ENCODE measurements at places on chromosomes 1 and 21. TPM values are rescaled to one million over a fixed set of nuclear protein-coding genes. Genes with fewer than 3 reads are reported as not detected.
A peak's percentile ranks its signal among the peaks of the same experiment; 100 is the strongest.

GRCh38 chr1:210369425-210369824, 40.7 kb downstream of the HHAT start:
- DNase-seq: no peak

- peak; percentile 95 for DNase-seq
Observed at GRCh38 chr1:202957733-202958543, at the start of gene ADIPOR1. Gene ADIPOR1 (minus strand): TSS chr1:202958312. CDS start chr1:202951070, 7,242 bp downstream.

GRCh38 chr1:63980740-63981407, 207.1 kb downstream of the ROR1 start:
- DNase-seq: peak; percentile 94

The VHLL gene
- 1.1 TPM for total RNA-seq

DNA sequence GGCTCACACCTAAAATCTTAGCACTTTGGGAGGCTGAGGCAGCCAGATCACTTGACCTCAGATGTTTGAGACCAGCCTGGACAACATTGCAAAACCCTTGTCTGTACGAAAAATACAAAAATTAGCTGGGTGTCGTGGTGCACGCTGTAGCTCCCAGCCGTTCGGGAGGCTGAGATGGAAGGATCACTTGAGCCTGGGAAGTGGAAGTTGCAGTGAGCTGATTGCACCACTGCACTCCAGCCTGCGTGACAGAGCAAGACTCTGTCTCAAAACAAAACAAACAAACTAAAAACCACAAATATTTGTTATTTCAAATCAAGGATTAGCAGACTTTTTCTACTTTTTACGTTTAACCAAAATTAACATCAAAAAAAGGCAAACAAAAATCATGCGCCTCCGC, 31.3 kb downstream of the INKA2 start:
- DNase-seq: no peak

DNA sequence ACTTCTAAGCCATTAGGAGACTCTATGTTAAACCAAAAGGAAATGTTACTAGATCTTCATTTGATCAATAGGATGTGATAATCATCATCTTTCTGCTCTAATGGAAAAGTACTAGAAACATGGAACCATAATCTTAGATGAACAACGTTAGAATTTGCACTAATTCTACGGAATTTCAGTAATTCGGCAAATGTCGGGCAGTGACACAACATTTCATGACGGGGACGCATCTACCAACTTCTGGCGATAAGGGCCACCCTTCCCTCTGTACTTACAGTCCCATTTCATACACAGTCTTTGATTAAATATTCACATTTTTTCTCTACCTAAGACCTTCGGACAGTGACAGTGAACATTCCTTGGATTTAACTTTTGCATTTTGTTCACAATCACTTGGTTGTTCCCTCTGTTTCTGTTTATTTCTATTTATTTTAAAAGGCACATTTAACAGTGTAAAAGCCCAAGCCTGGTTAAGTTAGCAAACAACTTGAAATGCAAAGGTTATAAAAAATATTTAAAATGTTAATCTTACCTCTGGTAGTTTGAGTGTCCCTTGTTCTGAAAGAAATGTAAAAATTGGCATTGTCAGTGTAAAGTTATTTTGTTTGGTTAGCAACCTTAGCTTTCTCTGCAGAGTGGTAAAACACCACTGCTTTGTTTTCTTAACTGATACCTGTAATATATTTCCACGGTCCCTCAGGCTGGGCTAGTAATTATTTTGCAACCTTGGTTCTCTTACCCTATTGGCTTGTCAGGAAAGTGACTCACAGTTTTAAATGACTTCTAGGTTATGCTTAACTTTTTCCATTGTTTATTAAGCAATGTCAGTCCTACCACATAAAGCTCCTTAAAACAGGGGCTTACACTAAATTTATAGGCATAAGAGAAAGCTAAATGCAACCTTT, 276.9 kb downstream of the VAV3 start:
- peak; percentile 94 for DNase-seq

GRCh38 chr1:37661401-37661800, 26.7 kb upstream of the RSPO1 start:
- DNase-seq: peak; percentile 27

The KRTAP15-1 gene
- total RNA-seq: not detected

GRCh38 chr1:56835657-56836056, 16.5 kb upstream of the FYB2 start:
- DNase-seq: no peak

The DIO1 gene
- not detected for total RNA-seq

- DNase-seq: peak; percentile 47
Observed at GRCh38 chr1:156898161-156898566, 4.6 kb downstream of the PEAR1 start.

GRCh38 chr1:24052220-24052619, 59.7 kb downstream of the MYOM3 start:
- no peak for DNase-seq

DNA sequence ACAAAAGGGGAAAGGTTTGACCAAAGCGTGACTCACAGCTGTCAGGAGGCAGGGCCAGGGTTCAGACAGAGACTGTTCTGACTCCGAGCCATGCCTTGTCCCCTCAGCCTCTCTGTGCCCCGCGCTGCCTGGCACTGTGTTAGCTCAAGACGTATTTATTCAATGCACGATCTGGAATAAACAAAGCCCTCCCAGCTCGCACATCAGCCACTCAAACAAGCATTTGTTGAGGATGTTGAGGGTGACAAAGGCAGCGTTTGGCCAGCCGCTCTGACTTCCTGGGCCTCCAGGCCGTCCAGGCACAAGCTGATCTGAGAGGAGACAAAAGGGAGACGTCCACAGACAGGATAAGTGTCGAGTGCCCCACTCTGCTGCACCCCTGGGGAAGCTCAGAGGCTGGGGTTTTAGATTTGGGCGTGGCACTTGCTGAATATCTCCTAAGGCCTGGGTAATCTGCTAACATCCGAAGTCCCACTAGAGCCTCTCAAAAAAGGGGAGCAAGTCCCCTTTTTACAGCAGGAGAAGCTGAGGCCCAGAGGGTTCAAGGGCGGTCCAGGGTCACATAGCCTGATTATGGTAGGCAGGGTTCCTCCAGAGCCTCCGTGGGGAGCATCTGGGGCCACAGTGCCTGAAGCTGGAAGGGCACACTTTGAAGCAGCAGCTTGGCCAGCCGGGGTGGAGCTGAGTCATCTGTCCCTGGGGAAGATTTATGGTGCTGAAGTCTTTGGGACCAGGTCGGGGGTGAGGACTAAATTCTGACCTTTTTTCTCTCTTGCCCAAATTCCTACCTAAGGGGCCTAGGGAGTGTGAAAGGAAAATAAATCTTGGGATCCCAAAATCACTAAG, 95.9 kb downstream of the SPSB1 start:
- peak; percentile 53 for DNase-seq

GRCh38 chr1:36142121-36142520, 7.2 kb downstream of the TRAPPC3 start:
- no peak for DNase-seq

GRCh38 chr1:244111027-244111426, 59.9 kb downstream of the ZBTB18 start:
- no peak for DNase-seq

GRCh38 chr1:114040273-114041015, 61.2 kb downstream of the OLFML3 start:
- DNase-seq: no peak

DNA sequence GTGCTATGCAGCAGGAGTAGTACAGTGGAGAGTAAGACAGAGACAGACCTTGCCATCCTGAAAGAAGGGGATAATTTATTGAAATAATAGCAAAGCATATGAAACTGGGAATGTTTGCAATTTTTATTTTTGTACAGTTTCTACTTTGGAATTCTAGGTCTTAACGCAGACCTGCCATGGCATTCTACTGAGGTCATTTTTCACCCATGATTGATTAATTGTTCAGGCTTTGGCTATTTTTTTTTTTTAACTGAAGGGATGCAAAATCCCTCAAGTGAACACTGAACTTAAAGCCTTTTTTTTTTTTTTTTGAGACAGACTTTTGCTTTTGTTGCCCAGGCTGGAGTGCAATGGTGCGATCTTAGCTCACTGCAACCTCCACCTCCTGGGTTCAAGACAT, 27.1 kb downstream of the MTF2 start:
- no peak for DNase-seq

The OPTC gene
- not detected for total RNA-seq

- DNase-seq: no peak
Observed at GRCh38 chr1:198701766-198702539, 63.1 kb downstream of the PTPRC start.

GRCh38 chr21:42878678-42878992, 704 bp downstream of the WDR4 start:
- DNase-seq: no peak

DNA sequence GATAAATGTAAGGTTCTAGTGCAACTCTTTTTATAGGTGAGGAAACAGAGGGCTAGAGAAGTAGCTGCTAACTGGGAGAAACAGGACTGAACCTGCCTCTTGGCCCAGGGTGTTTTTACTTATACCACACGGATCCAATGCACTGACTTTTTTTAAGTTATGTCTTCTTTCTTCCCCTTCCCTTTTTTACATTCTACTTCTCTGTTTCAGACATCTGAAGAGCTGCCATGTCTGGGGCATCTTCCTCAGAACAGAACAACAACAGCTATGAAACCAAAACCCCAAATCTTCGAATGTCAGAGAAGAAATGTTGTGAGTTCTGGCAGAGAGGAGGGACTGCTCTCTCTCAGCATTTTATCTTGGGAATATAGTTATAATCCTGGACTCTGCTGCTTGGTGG, 1.4 kb downstream of the PFKFB2 start:
- no peak for DNase-seq

DNA sequence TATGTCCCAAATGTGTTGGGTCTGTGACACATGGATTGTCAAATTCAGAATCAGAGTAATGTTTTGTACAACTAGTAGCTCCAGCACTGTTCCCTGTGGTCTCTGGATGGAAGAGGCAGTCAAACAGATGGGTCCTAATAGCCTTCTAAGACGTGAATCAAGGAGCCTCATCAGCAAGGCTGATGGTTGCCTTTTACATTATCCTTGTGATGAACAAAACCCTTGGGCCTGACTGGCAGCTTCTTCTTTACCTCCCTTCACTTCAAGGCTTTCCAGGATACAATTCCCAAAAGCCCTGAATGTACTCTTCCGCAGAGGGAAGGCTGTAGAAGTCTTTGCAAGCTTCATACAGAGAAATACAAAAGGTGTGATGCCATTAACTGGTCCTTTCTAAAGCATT, 633.3 kb downstream of the USP25 start:
- DNase-seq: no peak

All from PC-3 (cell line).